ENCODE measurements at places on chromosomes 5 and 9. TPM values are rescaled to one million over a fixed set of nuclear protein-coding genes. Genes with fewer than 3 reads are reported as not detected.

Gene RARS1
- total RNA-seq: 55.2 TPM

Gene SUSD3
- total RNA-seq: 5.3 TPM

Gene PLCXD3
- 2.8 TPM for total RNA-seq

Gene DAPK1
- 196 TPM for total RNA-seq

Gene ENTPD2
- total RNA-seq: 0.62 TPM

Gene NTMT1
- total RNA-seq: 25.1 TPM

Gene CDKN2B-AS1
- total RNA-seq: 2.4 TPM

Gene MEIKIN
- not detected for total RNA-seq

Gene HEMGN
- total RNA-seq: 0.56 TPM

GRCh38 chr5:79636981-79637733, 24.9 kb downstream of the TENT2 start:
- H3K27ac ChIP-seq: no peak overlapping the region
- H3K4me3 ChIP-seq: no peak overlapping the region
- no peaks in the 10 kb centered on the region for H3K27me3 ChIP-seq
- H3K36me3 ChIP-seq: peaks cover 55% of the 10 kb centered on the region
- no peak for DNase-seq

GRCh38 chr9:93801120-93801519, 154.0 kb downstream of the BARX1 start:
- no peak for DNase-seq
- no peak overlapping the region for H3K4me3 ChIP-seq
- H3K4me1 ChIP-seq: no peaks in the 10 kb centered on the region
- peaks cover 7% of the 10 kb centered on the region for H3K27me3 ChIP-seq
- H3K27ac ChIP-seq: no peak overlapping the region

DNA sequence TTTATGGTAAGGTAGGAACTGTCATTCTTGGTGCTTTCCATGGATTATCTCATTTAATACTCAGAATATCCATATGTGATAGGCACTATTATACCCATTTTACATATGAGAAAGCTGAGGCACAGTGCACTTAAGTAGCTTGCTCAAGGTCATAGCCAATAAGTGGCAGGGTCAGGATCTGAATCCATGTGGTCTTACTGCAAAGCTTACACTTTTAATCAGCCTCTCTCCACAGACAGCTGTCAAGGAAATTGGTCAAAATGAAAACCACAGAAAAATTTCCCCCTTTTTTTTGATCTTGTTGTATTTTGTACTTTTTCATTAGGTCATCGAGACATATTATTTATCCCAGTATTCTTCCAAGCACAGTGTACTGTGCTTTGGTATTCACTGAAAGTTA, 78.5 kb downstream of the ERCC6L2 start:
- no peak overlapping the region for H3K27ac ChIP-seq
- no peaks in the 10 kb centered on the region for H3K27me3 ChIP-seq
- DNase-seq: no peak
- H3K36me3 ChIP-seq: peaks cover 8% of the 10 kb centered on the region
- no peak overlapping the region for H3K4me3 ChIP-seq

GRCh38 chr9:132697230-132697629, 27.0 kb downstream of the GTF3C4 start:
- H3K36me3 ChIP-seq: no peaks in the 10 kb centered on the region
- H3K4me1 ChIP-seq: peaks cover 7% of the 10 kb centered on the region
- no peak overlapping the region for H3K4me3 ChIP-seq
- H3K27me3 ChIP-seq: no peaks in the 10 kb centered on the region

- no peak for DNase-seq
- H3K4me3 ChIP-seq: peak overlapping the region; percentile 44
- H3K27ac ChIP-seq: no peak overlapping the region
- no peaks in the 10 kb centered on the region for H3K27me3 ChIP-seq
- no peaks in the 10 kb centered on the region for H3K4me1 ChIP-seq
Measured at GRCh38 chr5:98839469-98840383, 66.3 kb downstream of the RGMB start.

GRCh38 chr5:29779141-29779540, 1414.3 kb upstream of the CDH6 start:
- H3K27ac ChIP-seq: no peak overlapping the region
- no peaks in the 10 kb centered on the region for H3K27me3 ChIP-seq
- H3K4me3 ChIP-seq: no peak overlapping the region
- H3K36me3 ChIP-seq: no peaks in the 10 kb centered on the region
- H3K4me1 ChIP-seq: no peaks in the 10 kb centered on the region

DNA sequence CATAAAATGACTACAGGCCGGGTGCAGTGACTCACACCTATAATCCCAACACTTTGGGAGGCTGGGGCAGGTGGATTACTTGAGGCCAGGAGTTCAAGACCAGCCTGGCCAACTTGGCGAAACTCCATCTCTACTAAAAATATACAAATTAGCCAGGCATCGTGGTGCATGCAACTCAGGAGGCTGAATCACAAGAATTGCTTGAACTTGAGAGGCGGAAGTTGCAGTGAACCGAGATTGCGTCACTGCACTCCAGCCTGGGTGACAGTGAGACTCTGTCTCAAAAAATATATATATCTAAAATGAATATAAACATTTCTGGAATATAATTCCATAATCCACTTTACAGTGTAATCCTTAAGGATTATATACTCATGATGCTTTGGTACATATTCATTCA, 66.5 kb downstream of the TEX10 start:
- H3K36me3 ChIP-seq: peaks cover 37% of the 10 kb centered on the region
- DNase-seq: no peak
- H3K4me3 ChIP-seq: no peak overlapping the region
- H3K4me1 ChIP-seq: no peaks in the 10 kb centered on the region

- no peaks in the 10 kb centered on the region for H3K36me3 ChIP-seq
- peak overlapping the region; percentile 38 for H3K27ac ChIP-seq
- no peaks in the 10 kb centered on the region for H3K27me3 ChIP-seq
Measured at GRCh38 chr9:72443855-72444254, 77.6 kb upstream of the TMC1 start.

GRCh38 chr5:119353686-119354366, 2.0 kb upstream of the TNFAIP8 start:
- no peak overlapping the region for H3K27ac ChIP-seq
- no peak for DNase-seq
- H3K27me3 ChIP-seq: no peaks in the 10 kb centered on the region
- H3K36me3 ChIP-seq: no peaks in the 10 kb centered on the region

DNA sequence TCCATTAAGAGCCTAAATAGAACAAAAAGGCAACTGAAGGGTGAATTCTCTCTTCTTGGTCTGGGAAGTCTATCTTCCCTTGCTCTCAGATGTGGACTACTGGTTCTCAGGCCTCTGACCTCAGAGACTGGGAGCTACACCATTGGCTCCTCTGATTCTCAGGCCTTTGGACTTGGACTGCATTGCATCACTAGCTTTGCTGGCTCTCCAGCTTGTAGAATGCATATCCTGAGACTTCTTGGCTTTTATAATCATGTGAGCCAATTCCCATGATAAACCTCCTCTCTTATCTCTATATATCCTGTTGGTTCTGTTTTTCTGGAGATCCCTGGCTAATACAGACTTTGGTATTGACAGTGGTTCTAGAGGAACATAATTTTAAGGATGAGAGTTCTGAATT, 89.8 kb downstream of the PSAT1 start:
- no peaks in the 10 kb centered on the region for H3K36me3 ChIP-seq
- H3K4me1 ChIP-seq: no peaks in the 10 kb centered on the region
- DNase-seq: no peak
- no peaks in the 10 kb centered on the region for H3K27me3 ChIP-seq

DNA sequence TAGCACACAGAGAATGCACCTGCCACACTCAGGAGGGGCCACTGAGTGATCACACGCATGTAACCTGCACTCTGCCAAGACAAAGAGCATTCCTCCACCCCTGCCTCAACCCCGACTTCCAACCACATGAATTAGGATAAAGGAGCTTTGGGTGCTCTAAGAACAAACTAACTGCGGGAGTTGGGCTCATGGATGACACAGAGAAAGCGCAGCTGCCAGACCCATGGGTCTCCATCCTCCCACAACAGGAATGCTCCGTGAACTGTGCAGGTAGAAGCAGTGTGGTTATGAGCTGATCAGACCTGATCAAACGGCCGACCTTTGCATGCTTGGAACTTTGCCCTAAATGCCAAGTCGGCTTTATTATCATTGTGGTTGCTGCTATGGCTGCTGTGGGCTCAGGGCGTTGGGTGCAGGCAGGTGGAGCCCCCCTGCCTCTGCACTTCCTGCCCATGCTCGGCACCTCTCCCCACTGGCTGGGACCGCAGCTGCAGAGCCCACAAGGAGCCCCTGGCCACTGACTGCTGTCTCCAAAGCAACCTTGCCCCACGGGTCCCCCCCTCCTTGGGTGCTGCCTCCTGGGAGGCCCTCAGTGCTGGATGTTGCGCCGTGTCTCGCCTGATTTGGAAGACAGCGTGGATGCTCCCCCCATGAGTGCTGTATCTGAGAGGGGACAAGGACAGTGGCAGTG, 2.6 kb upstream of the SLC6A3 start:
- no peak overlapping the region for H3K27ac ChIP-seq
- H3K36me3 ChIP-seq: no peaks in the 10 kb centered on the region
- H3K27me3 ChIP-seq: peaks cover 50% of the 10 kb centered on the region
- H3K4me1 ChIP-seq: peaks cover 15% of the 10 kb centered on the region
- no peak for DNase-seq

GRCh38 chr5:82374637-82375036, 96.5 kb upstream of the RPS23 start:
- no peaks in the 10 kb centered on the region for H3K4me1 ChIP-seq
- no peaks in the 10 kb centered on the region for H3K27me3 ChIP-seq
- no peaks in the 10 kb centered on the region for H3K36me3 ChIP-seq
- no peak overlapping the region for H3K27ac ChIP-seq
- no peak for DNase-seq
- H3K4me3 ChIP-seq: no peak overlapping the region

DNA sequence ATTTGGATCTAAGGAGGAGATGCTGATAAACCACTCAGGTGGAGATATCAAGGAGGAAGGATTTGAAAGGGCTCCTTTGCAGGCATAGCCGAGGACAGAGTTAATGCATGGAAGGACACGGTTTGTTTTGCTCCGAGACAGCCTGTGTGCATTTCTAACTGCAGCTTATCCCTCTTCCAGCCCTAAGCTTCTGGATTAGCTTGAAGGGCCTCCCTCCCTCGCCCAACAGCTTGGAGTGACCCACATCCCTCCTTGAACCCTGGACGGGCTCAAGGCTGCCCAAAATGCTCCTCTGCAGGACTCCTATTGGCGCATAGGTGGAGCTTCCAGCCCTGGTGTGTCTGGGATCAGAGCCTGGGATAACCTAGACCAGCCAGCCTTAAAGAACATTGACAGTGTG, 66.7 kb downstream of the PPARGC1B start:
- no peak overlapping the region for H3K4me3 ChIP-seq
- no peaks in the 10 kb centered on the region for H3K36me3 ChIP-seq
- no peak for DNase-seq
- no peaks in the 10 kb centered on the region for H3K27me3 ChIP-seq

DNA sequence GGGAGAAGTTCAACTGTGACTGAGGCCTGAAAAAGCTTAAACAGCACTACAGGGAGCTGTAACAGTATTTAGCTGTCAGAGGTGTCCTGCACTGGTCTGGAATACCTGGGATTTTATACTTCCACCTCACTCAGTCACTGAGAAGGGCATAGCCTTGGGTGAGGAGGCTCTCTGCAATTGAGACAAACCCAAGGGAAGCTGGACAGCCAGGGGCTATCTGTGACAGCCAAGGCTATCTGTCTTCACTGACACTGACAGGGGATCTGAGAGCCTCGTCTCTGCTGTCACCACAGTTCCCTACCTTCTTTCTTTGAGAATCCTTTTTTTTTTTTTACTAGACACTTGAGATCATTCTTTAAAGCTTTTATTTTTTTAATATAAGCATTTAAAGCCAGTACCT, 356.2 kb upstream of the CD180 start:
- no peaks in the 10 kb centered on the region for H3K27me3 ChIP-seq
- H3K4me3 ChIP-seq: no peak overlapping the region
- no peak overlapping the region for H3K27ac ChIP-seq
- H3K36me3 ChIP-seq: no peaks in the 10 kb centered on the region

GRCh38 chr5:68950125-68950524, 143.7 kb upstream of the SLC30A5 start:
- no peak for DNase-seq
- no peaks in the 10 kb centered on the region for H3K27me3 ChIP-seq
- H3K4me1 ChIP-seq: peaks cover 7% of the 10 kb centered on the region
- no peak overlapping the region for H3K4me3 ChIP-seq
- no peak overlapping the region for H3K27ac ChIP-seq
- H3K36me3 ChIP-seq: no peaks in the 10 kb centered on the region

DNA sequence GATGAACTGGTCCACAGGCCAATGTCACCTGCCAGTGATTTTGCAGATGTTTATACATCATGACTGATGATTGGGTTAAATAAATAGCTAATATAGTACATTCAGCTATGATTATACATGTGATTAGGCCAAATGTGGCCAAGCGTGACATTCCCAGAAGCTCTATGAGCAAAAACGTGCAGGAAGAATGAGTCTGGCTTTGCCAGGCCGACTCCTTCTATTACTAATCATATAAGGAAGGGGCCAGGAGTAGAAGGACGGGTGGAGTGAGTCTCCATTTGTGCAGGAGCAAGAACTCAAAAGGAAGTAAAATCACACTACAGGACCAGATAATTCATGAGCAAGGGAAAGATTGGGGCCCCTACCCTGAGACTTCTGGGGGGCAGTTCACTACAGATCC, 178.2 kb downstream of the ROR2 start:
- no peaks in the 10 kb centered on the region for H3K36me3 ChIP-seq
- H3K4me3 ChIP-seq: no peak overlapping the region
- no peak for DNase-seq
- no peak overlapping the region for H3K27ac ChIP-seq
- no peaks in the 10 kb centered on the region for H3K4me1 ChIP-seq
- peaks cover 11% of the 10 kb centered on the region for H3K27me3 ChIP-seq

GRCh38 chr5:139685886-139686285, 37.7 kb downstream of the CXXC5 start:
- peaks cover 20% of the 10 kb centered on the region for H3K4me1 ChIP-seq
- no peaks in the 10 kb centered on the region for H3K27me3 ChIP-seq
- no peak overlapping the region for H3K27ac ChIP-seq
- H3K4me3 ChIP-seq: no peak overlapping the region
- DNase-seq: no peak

- no peaks in the 10 kb centered on the region for H3K27me3 ChIP-seq
- no peak overlapping the region for H3K4me3 ChIP-seq
- H3K4me1 ChIP-seq: peaks cover 40% of the 10 kb centered on the region
- no peaks in the 10 kb centered on the region for H3K36me3 ChIP-seq
Measured at GRCh38 chr5:134651531-134651930, 2.9 kb downstream of the SEC24A start.

- H3K4me1 ChIP-seq: peaks cover 31% of the 10 kb centered on the region
- DNase-seq: no peak
- H3K4me3 ChIP-seq: peak overlapping the region; percentile 62
- peaks cover 88% of the 10 kb centered on the region for H3K27me3 ChIP-seq
Measured at GRCh38 chr5:181054138-181054537, 14.1 kb downstream of the BTNL9 start.
